ENCODE measurements at places on chromosomes 7 and 10.

DNA sequence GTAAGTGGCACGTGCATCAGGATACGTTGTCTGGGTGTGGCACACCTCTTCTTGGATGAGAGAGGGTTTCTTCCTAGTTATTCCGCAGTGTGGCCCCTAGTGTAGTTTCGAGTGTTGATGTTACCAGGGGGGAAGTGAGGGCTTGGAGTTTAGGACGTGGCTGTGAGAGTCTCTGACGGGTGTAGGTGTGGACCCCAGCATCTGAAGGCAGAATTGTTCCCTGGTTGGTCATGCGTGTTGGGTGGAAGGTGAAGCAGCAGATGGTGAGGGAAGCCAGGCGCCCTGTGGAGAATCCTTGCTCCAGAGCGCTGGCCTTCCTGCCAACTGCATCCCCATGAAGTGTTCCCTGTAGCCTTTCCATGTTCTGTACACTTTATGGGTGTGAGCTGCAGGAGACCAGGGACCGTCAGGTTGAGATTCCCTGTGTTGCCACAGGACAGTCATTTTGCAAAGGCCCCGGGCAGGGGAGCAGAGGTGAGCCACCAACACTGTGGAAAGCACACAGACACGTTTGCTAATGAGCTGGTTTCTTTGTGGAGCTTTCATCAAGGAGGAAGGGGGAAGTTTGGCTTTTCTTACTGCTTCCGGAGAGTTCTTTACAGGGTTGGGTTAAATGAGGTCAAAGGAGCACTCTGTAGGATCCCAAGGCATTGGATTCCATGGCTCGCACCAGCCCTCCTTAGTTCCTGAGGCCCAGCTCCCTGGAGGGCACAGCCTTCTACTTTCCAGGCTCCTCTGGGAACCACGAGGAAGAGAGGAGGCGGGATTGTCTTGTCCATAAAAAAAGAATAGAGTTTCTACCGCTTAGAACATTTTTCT is 32.0 kb downstream of the TSPAN14 start:
- no peak for DNase-seq

DNA sequence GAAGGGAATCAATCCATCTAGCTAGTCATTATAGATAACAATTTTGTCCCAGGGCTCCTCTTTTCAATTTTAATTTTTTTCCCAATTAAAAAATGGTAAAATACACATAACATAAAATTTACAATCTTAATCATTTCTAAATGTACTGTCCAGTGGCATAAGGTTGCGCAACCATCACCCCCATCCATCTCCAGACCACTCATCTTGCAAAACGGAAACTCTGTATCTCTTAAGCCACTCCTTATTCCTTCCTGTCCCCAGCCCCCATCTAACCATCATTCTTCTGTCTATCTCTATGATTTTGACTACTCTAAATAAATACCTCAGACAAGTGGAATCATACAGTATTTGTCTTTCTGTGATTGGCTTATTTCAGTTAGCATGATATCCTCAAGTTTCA is 46.1 kb upstream of the RAB18 start:
- no peak for DNase-seq

GRCh38 chr10:44809647-44810046 is 101.5 kb upstream of the TMEM72 start:
- no peak for DNase-seq

DNA sequence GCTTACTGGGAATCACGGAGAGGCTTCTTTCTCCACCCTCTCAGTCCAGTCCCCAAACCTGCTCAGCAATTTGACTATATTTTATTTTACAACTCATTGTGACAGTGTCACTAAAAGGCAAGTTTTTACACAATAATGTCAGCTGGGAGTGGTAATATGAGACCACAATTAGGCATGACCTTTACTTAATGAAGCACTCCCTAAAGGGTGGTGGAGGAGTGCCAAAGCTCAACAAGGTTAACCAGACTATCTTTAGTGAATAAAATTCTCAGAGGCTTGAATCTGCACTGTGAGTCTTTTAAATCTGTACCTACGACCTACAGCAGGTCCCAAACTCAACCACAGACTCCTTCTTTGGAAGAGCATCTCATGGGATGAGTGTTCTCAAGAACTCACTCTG is 215.6 kb downstream of the TAX1BP1 start:
- DNase-seq = no peak

- no peak for DNase-seq
Observed at GRCh38 chr10:124918906-124919305, 23.0 kb upstream of the ZRANB1 start.

GRCh38 chr7:46319841-46320240 is 398.8 kb upstream of the IGFBP3 start:
- no peak for DNase-seq

DNA sequence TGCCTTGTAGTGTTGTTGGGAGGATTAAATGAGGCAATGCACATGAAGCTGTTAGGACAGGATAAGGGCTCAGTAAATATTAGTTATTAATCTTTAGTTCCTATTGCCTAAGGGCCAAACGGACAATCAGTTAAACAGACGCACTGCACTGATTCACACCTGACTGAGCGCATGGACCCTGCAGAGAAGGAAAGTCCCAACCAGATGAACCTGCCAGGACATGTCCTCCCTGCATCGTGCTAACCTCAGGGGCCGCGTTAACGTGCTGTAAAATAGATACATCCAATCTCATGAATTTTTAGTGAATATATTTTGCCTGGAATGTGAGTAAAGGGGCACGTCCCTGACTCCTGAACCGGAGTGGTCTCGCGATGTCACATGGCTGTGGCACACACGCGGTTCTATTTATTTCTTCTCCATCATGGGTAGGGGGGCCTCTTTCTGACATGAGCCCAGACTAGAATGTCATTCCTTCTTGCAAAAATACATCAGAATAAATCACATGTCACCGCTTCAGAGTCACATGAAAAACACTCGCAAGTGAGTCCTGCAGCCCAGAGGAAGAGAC is 12.3 kb downstream of the ADARB2 start:
- DNase-seq = no peak

- DNase-seq = no peak
Observed at GRCh38 chr7:30836991-30837390, 65.8 kb downstream of the MINDY4 start.

DNA sequence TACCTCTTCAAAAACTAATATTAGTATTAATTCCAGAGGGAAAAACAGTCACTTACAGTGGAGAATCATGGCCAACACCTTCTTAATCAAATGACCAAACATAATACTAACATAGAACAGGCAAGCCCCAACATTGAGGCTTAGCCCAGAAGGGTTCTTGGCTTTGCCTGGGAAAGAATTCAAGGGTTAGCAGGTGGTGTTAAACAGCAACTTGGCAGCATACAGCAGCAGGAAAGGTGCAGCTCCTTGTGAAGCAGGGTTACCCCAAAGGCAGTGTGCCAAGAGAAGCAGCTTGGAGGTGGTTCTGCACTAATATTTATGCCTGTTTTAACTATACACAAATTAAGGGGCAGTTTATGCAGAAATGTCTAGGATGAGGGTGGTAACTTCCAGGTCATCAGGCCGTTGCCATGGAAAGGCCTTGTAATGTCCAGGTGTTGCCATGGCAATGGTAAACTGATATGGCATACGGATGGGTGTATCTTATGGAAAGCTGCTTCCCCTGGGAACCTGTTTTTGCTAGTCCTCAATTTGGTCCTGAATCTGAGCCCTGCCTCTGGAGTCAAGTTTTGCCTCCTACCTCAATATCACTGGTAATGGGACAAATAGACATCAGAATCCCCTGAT is 27.2 kb upstream of the BEND7 start:
- DNase-seq = peak; percentile 75

DNA sequence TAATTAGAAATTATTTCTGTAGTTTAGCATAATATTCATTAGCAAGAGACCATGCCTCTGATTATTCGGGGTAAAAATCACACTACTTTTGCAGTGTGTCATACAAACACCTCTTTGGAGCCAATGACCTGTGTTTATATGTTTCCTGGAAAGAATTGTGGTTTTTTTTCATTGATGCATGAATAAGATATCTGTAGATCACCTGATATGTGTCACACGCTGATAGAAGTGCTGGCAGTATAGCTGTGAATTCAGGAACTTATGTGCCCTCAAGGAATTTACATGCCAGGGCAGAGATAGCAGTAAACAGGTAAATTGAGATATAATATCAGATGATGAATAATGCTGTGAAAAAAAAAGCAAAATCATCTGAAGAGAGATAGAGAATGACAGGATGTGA is 118.2 kb downstream of the VPS50 start:
- no peak for DNase-seq

- DNase-seq = no peak
Observed at GRCh38 chr10:132056663-132057062, 9.1 kb upstream of the JAKMIP3 start.

DNA sequence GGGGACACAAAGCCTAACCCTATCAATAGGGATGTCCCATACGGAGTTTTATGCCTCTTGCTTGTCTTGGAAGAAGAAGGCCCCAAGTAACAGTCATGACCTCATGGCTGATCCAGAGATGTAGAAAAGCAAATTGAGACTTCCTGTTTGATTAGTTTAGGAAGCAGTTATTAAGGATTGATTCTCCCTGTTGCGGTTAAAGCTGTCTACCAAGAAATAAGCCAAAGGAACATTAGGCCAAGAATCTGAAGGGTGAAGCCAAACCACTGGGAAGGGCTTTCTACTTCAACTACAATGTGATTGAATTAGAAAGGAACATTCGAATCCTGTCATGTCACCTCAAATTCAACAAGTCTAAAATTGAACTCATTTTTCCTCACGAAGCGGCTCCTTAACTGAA is 60.5 kb upstream of the AGBL3 start:
- DNase-seq = no peak

DNA sequence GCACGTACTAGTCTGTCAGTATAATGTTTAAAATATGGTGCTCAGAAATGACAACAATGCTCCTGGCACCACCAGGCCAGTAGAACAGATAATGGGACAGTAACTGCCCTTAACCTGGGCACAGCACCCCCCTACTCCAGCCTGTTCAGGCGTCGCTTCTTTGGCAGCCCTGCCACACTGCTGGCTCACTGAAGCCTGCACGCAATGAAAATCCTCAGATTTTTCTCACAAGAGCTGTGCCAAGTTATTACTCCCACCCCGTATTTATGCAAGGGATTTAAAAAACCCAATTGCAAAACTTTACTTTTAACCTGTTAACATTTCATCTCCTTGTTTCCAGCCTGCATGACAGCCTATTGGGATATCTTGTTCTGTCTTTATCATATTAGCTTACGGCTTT is 56.6 kb upstream of the LAMB1 start:
- no peak for DNase-seq

- DNase-seq = no peak
Observed at GRCh38 chr7:41420421-41420820, 282.5 kb downstream of the INHBA start.

DNA sequence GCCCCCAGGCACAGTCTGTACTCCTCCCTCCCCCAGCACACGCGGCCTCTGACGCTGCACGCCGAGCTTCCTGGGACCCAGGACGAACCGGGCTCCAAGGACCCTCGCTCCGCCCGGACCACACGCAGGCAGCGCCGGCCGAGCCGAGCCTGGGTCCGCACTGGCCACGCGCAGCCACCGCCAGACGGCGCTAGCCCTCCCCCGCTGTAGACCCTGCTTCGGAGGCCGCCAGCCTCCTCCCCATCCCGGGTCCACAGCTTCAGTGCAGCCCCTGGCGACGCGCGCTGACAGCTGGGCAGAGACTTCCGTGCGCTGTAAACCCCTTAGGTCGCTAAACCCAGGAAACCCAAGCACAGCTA is 936 bp upstream of the TCERG1L start:
- peak; percentile 61 for DNase-seq

DNA sequence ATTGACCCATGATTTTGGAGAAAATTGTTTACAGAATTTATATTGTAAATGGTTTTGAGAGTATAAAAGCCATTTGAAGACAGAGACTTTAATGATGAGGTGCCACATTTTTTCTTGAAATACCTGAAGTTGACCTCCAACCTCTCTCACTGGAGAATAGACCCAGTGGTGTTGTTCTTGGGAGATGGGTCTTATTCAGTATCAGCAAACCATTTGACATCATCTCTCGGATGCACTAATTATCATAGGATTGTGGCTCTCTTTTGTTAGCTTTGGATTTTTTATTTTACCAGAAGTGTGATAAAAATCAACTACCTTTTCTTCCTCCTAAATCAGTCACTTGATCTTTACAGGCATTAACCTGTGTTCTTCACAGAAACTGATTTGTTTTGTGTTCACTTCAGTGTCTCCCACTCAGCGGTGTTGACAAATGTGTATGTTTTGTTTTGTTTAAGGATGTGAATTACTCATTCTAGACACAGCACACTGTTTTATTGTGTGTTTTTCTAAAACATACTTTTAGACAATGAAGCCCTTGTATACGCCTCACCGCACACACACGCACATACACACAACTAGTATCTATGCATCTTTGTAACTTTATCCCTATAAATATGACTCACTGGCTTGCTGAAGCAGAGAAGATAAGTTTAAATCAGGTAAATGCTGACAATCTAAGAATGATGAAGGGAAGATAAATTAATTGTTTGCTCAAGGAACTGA is 455.6 kb downstream of the INHBA start:
- no peak for DNase-seq

DNA sequence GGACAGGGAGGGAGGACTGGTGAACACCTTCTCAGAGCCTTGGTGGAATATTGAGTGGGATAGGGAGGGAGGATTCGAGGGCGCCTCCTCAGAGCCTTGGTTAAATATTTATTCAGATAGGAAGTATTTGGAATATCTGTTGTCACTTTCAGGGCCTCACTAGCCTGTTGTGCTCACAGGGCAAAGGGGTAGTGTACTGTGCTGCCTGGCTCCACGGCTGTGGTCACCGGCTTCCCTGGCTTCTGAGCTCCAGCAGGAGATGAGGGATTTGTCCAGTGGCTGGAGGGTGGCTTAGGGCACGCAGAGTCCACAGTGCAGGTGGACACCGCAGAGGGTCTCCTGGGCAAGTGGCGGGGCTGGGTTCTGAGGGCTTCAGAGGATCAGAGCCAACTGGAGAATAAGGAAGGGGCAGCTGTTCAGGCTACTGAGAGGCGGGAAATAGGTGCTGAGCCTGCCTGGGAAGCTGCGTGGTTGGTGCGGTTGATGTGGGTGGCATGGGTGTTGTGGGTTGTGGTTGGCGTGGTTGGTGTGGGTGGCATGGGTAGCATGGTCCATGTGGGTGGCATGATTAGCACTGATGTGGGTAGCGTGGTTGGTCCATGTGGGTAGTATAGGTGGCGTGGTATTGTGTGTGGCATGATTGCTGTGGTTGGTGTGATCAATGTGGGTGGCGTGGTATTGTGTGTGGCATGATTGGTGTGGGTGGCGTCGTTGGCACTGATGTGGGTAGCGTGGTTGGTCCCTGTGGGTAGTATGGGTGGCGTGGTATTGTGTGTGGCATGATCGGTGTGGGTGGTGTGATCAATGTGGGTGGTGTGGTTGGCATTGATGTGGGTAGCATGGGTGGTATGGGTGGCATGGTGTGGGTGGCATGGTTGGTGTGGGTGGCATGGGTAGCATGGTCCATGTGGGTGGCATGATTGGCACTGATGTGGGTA is 16.7 kb downstream of the INPP5A start:
- no peak for DNase-seq

- DNase-seq = no peak
Observed at GRCh38 chr10:65818990-65819389, 1106.8 kb upstream of the LRRTM3 start.

- DNase-seq = peak; percentile 37
Observed at GRCh38 chr7:2864999-2865670, 21.0 kb upstream of the GNA12 start.

Measured in NCI-H510A treated with DMSO at 0.1 percent for 48 hours (cell line).